ENCODE measurements at places on chromosomes 11 and 22.
A peak's percentile ranks its signal among the peaks of the same experiment; 100 is the strongest.

- peaks cover 4% of the 10 kb centered on the region for H3K4me1 ChIP-seq
- H3K27ac ChIP-seq: no peak overlapping the region
- no peaks in the 10 kb centered on the region for H3K36me3 ChIP-seq
- H3K4me3 ChIP-seq: peak overlapping the region; percentile 51
- DNase-seq: no peak
Measured at GRCh38 chr11:88508418-88508758, 170.9 kb upstream of the CTSC start.

DNA sequence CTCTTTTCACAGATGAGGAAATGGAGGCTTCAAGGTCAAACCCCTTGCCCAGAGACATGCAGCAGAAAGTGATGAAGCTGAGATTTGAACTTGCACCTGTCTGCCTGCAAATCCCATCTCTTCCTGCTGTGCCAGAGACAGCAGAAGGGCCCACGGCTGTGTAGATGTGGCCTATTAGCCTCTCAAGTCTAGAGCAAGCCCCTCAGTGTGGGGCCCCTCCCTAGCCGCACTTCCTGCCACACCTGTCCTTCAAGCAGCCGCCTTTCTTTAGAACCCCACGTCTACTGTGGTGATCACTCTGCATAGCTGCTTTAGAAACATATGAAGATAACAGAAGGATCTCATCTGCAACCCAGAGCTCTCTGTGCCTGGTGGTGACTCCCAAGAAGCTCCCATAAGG lies 41.2 kb upstream of the JAM3 start:
- H3K4me3 ChIP-seq: no peak overlapping the region
- H3K27ac ChIP-seq: no peak overlapping the region
- H3K36me3 ChIP-seq: no peaks in the 10 kb centered on the region
- DNase-seq: no peak
- 0 out of 2 replicates have a peak, but pooled peaks cover 3% of the 10 kb centered on the region for H3K4me1 ChIP-seq

GRCh38 chr11:33284818-33285217 lies 27.6 kb downstream of the HIPK3 start:
- DNase-seq: no peak
- no peaks in the 10 kb centered on the region for H3K4me1 ChIP-seq
- no peak overlapping the region for H3K4me3 ChIP-seq
- peaks cover 2% of the 10 kb centered on the region for H3K36me3 ChIP-seq
- H3K27ac ChIP-seq: no peak overlapping the region

- H3K27ac ChIP-seq: no peak overlapping the region
- H3K4me1 ChIP-seq: no peaks in the 10 kb centered on the region
- H3K36me3 ChIP-seq: no peaks in the 10 kb centered on the region
- H3K27me3 ChIP-seq: peaks cover 6% of the 10 kb centered on the region
- DNase-seq: no peak
Measured at GRCh38 chr22:22924369-22925145, 36.9 kb downstream of the IGLL5 start.

Data from H1 (cell line).